NCI-H1105 treated with DMSO at 0.1 percent for 48 hours (cell line): ENCODE measurements at places on chromosomes 3 and 15.

DNA sequence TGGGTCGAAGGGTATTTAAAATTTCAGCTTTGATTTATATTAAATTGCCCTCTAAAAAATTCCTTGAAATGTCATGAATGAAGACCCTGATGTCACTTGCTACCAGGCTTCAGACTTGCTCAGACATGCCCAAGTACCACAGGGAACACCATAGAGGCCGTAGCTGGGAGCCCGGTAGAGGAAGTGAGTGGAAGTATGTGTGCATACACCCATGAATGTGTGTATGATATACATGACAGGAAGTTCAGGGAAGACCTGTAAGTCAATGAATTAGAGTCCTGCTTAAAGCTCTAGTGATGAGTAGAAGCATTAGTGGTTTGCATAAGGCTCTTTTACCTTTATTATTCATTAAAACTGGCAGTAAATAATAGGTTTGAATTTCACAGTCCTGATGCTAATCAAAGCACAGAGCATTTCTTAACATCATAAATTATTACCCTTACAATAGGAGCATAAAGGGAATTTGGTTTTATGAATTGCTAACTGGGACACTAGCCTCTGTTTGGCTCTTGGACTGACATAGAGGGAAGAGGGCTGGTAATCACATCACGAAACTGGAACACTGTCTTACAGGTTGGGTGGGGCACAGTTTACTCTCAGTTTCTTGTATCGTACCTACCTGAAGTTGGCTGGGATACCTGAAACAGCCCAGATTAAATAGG, 144.4 kb downstream of the CHST2 start:
- DNase-seq, result no peak

DNA sequence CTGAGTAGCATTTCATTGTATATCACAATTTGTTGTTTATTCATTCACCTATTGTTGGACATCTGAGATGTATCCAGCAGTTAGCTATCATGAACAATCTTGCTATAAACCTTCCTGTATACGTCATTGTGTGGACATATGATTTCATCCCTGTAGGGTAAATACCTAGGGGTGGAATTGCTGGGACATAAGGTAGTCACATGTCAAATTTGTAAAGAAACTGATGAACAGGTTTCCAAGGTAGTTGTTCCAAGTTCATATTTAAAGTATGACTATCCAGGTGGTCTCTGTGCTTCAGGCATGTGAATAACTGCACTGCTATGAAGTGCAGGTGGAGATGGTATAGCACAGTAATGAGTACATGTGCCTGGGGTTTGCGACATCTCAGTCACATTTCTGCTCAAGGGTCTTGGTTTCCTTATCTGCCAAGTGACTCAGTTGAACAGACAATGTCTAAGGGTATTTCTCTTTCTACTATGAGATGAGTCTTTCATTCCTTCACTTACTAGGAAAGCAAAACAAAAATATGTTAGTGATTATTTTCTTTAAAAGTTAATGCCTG, 229.0 kb upstream of the HES1 start:
- no peak for DNase-seq

GRCh38 chr3:21331857-21332256, 419.2 kb downstream of the ZNF385D start:
- no peak for DNase-seq

DNA sequence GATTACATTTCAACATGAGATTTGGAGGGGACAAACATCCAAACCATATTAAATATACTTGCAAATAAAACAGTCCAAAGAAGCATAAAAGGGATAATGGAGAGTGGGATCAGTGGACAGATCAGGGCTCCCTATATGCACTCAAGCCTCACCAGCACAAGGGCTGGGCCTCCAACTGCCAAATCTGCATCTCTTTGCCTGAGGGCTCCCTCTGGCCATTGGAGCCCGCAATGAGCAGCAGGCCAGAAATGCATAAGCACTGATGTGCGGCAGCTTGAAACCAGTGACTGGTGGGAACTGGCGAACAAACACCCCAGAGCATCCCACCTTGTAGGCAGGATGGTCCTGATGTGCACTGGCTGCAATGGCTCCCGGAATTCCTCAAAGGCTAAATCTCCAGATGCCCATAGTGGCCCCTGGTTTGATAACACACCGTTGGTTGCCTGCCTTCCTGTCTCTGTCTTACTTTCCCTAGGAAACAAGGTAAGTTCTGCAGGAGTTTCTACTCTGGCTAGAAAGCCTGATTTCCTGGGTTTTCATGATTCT, 55.9 kb upstream of the POMGNT2 start:
- no peak for DNase-seq

- DNase-seq, result peak; percentile 7
Observed at GRCh38 chr15:44530653-44531052, 6.3 kb upstream of the EIF3J start.

DNA sequence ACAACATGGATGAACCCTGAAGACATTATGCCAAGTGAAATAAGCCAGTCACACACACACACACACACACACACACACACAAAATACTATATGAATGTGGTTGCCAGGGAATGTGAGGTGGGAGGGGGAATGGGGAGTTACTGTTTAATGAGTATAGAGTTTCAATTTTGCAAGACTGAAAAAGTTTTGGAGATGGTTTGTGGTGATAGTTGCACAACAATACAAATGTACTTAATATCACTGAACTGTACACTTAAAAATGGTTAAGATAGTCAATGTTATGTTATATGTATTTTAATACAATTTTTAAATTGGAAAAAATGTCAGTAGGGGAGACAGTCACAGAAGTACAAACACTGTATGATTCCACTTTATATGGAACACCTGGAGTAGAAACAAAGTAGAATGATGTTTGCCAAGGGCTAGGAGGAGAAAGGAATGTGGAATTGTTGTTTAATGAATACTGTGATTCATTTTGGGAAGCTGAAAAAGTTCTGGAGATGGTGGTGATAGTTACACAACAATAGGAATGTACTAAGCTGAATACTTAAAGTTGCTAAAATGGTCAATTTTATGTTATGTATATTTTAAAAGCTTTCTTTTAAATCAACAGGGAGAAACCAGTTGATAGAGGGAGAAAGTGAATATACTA, 76.6 kb downstream of the RPL39L start:
- no peak for DNase-seq

- DNase-seq, result no peak
Observed at GRCh38 chr3:23017801-23018200, 185.3 kb upstream of the UBE2E2 start.

DNA sequence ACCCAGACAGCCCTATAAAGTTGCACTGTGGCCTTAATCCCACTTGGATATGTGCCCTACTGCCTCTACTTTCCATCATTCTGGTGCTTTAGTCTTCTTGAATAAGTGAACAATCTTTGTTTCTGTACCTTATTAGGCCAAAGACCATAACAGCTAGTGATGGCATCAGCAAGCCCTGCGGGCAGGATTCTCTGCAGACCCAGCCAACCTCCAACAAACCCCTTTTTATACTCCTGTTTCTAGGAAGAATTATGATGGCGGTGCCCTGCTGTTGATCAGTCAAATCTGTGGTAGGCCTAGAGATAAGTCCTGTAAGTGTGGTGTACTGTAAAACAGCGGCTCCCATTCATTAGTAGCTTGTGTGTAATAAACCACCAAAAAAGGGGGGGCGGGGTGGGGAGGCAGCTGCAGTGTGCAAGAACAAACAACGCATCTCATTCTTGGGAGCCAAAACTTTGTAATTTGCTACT, 40.5 kb downstream of the SOX2 start:
- DNase-seq, result peak; percentile 18

- DNase-seq, result no peak
Observed at GRCh38 chr15:64507293-64507802, 47.0 kb downstream of the ZNF609 start.

DNA sequence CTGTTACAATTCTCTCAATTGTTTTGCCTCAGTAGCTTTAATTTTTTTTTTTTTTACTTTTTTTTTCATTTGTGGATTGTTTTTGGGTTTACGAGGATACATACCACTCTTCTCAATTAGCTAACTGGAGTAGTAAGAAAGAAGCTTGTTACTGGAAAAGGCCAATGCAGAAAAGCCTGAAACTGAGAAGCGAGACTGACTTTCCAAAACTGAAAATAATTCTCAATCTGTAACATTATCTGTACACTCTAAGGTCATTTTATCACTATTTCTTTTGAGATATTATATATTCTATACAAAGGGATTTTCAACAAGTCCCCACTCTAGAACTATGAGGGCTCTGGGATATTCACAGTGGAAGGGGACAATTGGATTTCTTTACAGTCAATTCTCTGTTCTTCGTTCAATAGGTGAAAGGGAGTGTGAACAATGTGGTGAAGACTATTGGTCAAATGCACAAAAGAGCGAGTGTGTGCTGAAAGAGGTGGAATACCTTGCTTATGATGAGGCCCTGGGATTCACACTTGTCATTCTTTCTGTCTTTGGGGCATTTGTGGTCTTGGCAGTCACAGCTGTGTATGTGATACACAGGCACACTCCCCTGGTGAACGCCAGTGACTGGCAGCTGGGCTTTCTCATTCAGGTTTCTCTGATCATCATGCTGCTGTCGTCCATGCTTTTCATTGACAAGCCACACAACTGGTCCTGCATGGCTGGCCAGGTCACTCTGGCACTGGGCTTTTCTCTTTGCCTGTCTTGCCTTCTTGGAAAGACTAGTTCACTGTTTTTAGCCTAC, 83.9 kb upstream of the KCNAB1 start:
- DNase-seq, result no peak
